Astrocyte (in vitro differentiated cells and primary cell): ENCODE measurements at places on chromosomes 7 and 10.
A peak's percentile ranks its signal among the peaks of the same experiment; 100 is the strongest.

GRCh38 chr7:129877146-129877792, 75.5 kb downstream of the UBE2H start:
- no peak for DNase-seq

- no peak for DNase-seq
These were observed 631.4 kb upstream of the POT1 start for GRCh38 chr7:125561006-125561405.

- peak; percentile 47 for DNase-seq
These were observed 123.6 kb downstream of the PRLHR start for GRCh38 chr10:118471863-118472262.

DNA sequence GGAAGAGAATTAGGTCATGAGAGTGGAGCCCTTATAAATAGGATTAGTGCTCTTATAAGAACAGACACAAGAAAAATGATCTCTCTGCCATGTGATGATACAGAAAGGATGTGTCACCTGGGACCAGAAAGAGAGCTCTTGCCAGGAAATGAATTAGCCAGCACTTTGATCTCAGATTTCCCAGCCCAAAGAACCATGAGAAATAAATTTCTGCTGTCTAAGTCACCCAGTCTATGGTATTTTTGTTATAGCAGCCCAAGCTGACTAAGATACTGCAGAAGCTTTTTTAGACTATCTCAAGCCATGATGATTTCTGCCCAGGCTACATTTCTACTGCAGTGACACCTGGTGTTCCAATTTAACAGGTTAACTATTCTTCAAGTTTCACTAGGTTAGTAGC, 84.8 kb downstream of the RSU1 start:
- peak; percentile 18 for DNase-seq
